ENCODE measurements at places on chromosomes 5 and 9. TPM values are rescaled to one million over a fixed set of nuclear protein-coding genes. Genes with fewer than 3 reads are reported as not detected.

The PCDHGB1 gene
- total RNA-seq = 6.1 TPM

The NOXA1 gene
- 1.2 TPM for total RNA-seq

The FOXI1 gene
- not detected for total RNA-seq

The BAAT gene
- under 0.01 TPM for total RNA-seq

The PCDHA10 gene
- 10.6 TPM for total RNA-seq

The C9 gene
- total RNA-seq = under 0.01 TPM

The LVRN gene
- 1.6 TPM for total RNA-seq

The MARCOL gene
- total RNA-seq = not detected

The RPS23 gene
- total RNA-seq = 4,680 TPM

The RORB gene
- 42.8 TPM for total RNA-seq

The PROB1 gene
- total RNA-seq = under 0.01 TPM

The TRPM6 gene
- 1.6 TPM for total RNA-seq

The FCN2 gene
- total RNA-seq = not detected

Measured in frontal cortex (tissue), 4 donors.